Pulmonary artery endothelial cell (primary cell): ENCODE measurements at places on chromosomes 2 and 18.

GRCh38 chr2:84870306-84870705 lies 10.6 kb downstream of the TRABD2A start:
- DNase-seq, result no peak

- DNase-seq, result peak; percentile 26
Measured at GRCh38 chr2:32772638-32773447, 145.0 kb downstream of the TTC27 start.

DNA sequence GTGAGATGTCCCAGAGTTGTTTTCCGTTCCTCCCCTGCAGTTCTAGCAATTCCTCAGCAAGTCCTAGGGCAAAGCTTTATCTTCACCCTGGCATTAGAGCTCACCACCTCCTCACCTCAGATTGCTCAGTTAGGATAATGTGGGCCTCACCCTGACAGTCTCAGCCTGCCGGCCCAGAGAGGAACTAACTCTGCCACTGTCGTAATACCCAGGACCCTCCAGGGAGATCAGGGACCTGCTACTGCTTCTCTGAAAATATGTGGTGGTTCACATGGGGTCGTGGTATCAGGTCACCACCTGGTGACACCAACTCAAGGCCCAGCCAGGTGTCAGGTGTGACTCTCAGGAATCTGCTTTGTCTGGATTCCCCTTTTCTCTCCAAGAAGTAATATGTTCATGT lies 120.7 kb downstream of the FEZ2 start:
- no peak for DNase-seq

GRCh38 chr2:134479696-134480330 lies 225.9 kb downstream of the MGAT5 start:
- no peak for DNase-seq

DNA sequence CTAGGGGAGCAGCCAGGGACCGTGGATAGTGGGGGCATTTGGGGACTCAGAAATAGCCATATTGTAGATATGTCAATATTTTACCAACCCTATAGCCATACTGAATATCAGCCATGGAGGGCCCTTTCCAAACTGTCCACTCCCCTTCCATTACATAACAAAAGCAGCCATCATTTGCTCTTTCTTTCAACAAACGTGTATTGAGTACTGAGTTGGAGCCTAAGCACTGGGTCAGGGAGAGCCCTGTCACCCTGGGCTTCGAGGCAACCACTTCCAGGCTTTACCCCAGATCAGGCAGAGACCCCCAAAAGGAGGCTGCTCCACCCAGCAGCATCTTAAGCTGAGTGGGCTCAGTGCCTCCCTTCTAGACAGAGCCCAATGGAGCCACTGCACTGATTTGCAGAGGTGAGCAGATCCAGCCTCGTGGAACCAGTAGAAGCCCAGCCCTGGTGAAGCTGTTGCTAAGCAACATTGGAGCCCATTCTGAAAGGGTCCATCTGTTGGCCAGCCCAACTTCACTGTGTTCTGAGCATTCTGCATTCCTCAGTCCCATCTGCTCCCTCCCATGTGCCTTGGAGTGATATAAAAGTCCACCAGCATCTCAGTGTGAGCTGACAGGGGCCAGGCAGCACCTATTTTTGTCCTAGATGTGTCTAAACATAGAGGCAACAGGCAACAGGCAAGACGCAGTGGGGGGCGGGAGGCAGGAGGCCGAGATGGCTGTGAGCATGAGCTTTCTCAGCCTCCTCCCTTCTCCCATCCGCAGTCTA lies 112.1 kb downstream of the PLB1 start:
- DNase-seq, result no peak

- no peak for DNase-seq
Measured at GRCh38 chr2:28956890-28957289, 24.2 kb upstream of the TOGARAM2 start.

- DNase-seq, result no peak
Measured at GRCh38 chr18:43013486-43013885, 102.0 kb downstream of the RIT2 start.

DNA sequence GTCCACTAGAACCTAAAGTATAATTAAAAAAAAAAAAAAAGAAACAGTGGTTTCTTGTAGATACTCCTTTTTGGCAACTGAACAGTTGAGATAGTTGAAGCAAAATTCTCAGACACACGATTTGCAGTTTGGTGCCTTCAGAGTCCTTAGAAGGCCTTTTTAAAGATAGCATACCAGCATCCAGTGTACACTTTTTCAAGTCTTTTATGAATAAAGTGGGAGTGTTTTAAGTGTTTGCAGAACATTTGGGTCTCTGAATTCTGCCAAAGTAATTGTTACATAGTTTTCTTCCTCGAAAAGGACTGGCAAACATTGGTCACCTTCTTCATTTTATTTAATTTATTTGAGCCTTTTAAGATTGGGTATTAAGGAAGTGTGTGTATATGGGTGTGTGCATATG lies 62.3 kb downstream of the SPTBN1 start:
- no peak for DNase-seq

GRCh38 chr2:88831792-88832248 lies 140.3 kb downstream of the RPIA start:
- no peak for DNase-seq

GRCh38 chr2:38580115-38580636 lies 22.6 kb downstream of the HNRNPLL start:
- DNase-seq, result no peak

GRCh38 chr2:110852051-110852450 lies 119.7 kb downstream of the ACOXL start:
- DNase-seq, result no peak

DNA sequence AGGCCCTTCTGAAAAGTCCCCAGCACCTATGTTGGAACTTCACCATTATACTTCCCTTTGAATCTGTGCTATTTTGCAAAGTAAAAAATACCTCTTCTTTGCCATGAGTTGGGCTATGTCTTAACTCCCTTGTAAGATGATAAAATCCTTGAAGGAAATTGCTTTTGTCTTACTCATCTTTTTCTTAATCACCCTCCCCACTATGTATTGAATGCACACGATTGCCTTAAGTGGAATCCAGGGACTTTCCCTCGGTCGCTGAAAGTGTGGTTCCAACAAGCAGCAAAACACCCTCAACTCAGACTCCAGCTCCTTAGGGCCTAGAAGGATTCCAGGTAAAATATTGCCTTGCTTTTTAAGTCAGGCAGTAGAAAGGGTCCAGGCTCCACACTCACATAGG lies 173.2 kb upstream of the ARL4C start:
- no peak for DNase-seq

DNA sequence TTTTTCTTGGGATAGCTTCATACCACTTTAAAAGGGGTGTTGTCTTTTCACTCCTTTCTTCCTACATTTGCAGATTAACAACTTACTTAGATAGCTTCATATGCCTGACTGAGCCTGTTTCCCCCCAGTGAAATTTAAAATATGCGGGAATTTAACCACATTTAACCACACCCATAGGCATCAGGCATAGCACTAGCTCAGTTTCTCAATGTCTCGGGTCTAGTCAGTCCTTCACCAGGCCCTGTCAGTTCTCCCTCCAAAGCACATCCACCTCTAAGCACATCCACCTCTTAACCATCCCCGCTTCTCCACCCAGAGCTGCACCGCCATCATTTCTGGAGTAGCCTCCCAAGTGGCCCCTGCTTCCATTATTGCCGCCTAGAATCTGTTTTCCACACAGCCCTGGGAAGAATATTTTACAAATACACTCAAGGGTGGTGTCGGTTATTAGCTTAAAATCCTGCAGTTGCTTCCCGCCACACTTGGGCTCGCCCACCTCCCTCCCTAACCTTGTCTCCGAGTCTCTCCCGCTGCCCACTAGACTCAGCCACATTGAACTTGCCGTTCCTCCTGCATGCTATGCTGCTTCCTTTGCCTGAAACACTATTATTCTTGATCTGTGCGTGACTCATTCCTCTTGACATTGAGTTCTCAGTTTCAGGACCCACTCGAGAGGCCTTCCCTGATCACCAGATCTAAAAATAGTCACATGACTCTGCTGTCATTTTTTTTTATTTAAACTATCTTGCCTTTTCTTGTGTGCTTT lies 68.3 kb downstream of the SPTBN1 start:
- peak; percentile 29 for DNase-seq

DNA sequence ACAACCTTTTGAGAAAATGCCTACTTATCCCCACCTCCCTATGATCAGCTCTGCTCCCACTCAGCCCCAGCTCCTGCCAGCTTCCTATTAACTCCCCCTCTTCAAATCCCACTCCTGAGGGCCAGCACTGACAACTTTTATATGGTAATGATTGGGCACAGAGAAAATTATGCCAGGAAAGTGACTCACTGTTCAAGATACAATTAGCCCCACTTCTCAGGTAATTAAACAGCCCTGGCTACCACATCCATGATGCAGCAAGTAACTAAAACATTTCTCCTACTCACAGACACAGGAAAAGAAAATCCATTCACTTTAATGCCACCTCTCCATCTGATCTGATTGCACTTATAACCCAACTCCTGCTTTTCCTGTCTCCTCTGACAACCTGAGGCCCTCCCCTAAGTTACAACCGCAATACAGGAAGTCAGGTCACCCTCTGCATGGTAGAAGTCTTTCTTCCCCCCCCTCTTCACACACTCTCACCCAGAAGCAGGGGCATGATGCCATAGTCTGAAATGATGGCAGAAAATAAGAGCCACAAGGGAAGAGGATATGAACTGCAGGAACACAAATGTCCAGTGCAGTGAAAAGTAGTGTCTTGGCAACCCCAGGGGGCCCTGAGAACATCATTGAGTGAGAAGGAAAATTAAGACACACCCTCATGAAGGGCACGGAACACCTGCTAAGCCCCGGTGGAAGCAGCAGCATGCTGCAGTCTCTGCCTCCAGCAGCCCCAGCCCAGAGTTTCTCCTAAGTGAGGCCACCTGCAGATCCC lies 54.4 kb downstream of the STK39 start:
- DNase-seq, result no peak

- DNase-seq, result no peak
Measured at GRCh38 chr2:85771486-85771885, 17.7 kb downstream of the ATOH8 start.

DNA sequence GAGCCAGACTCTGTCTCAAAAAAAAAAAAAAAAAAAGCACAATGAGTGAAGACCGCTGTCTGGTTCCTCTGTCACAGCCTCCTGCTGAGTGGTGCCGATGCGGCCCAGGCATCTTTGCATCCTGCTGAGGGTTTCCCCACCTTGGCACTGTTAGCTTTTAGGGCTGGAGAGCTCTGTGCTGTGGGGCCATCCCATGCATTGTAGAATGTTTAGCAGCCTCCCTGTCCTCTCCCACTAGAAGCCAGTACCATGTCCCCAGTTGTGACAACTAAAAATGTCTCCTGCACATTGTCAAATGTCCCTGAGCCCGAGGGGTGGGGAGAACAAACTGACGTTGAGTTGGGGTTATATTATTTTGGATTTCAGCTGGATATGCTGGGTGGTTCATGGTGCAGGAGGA lies 7.9 kb upstream of the COLEC11 start:
- DNase-seq, result no peak

DNA sequence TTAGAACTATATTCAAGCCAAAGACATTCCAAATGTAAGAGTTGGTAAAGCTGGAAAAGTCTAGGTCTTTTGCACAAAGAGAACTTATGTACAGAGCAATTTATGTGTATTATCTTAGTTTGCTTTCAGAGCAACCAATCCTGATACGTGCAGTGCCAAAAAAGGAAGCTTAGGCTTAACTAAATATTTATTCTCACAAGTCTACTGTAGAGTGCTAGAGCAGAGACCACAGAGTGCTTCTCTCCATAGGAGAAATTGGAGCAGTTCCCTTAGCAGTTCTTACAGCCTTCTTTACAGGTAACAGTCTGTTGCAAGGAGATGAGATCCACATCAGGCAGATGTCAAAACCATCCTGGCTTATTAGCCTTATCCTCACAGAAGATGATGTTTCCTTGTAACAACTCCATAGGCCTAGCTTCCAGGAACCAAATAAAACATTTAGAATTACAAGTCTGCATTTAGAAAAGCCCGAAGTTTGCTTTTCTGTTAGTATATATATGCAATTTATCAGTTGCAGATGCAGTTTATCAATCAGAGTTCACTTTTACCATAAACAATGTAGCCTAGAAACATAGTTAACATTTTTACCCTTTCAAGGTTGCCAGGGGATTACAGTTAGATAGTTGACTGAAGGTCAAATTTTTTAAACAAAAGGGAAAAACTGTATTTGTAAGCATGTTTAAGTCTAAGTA lies 250.6 kb upstream of the KCNJ3 start:
- DNase-seq, result no peak

- DNase-seq, result no peak
Measured at GRCh38 chr2:147945660-147946059, 74.9 kb downstream of the ORC4 start.

DNA sequence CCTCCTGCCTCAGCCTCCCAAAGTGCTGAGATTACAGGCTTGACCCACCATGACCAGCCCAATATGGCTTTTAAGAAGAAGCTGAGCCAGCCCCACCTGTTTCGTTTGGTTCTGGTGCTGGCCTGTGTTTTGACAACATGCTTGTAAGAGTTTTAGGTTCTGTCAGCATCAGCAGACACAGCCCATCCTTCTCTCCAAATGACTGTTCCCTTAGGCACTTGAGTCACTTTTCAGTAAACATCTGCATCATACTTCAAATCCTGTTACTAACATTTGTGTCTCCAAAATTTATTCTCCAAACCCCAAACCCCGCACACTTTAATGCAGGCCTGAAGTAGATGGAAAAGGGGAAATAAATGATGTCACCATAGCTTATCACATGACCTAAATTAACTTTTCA lies 1118.5 kb downstream of the TSN start:
- DNase-seq, result no peak

GRCh38 chr2:136736236-136736635 lies 29.1 kb upstream of the THSD7B start:
- no peak for DNase-seq

DNA sequence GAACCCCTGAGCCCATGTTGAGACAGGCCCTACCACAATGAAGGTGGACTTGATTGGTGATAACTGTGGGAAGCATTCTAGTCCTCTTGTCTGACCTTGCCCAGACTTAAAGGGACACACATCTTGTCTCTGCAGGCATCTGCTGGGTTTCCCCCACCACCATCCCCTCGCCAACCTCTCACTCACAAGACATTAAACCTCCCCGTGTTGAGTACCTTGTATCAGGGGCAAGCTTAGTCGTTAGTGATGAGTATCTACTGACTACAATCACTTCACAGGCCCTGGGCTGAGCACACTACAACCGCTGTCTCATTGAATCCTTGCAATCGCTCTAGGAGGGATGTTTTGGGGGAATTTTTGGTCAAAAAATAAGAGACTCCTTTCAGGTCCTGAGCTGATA lies 86.0 kb downstream of the ICOS start:
- no peak for DNase-seq

GRCh38 chr2:139160836-139161235 lies 380.6 kb upstream of the NXPH2 start:
- DNase-seq, result no peak

DNA sequence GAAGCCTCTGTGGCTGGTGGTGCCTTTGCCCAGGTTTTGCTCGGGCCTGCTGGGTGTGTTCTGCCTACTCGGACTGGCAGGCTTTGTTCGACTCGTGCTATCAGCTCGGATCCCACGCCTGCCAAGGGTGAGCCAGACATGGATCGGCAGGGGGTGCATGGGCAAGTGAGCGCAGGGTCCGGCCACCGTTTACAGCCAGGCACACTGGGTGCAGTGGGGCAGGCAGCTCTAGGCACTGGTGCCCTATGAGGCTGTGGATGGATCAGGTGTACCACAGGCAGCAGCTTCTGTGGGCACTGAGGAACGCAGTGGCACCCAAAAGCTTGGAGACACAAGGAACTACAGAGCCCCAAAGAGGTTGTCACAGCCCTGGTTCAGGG lies 25.6 kb downstream of the MARCHF7 start:
- DNase-seq, result no peak
